ENCODE measurements at places on chromosomes 3 and 15.

DNA sequence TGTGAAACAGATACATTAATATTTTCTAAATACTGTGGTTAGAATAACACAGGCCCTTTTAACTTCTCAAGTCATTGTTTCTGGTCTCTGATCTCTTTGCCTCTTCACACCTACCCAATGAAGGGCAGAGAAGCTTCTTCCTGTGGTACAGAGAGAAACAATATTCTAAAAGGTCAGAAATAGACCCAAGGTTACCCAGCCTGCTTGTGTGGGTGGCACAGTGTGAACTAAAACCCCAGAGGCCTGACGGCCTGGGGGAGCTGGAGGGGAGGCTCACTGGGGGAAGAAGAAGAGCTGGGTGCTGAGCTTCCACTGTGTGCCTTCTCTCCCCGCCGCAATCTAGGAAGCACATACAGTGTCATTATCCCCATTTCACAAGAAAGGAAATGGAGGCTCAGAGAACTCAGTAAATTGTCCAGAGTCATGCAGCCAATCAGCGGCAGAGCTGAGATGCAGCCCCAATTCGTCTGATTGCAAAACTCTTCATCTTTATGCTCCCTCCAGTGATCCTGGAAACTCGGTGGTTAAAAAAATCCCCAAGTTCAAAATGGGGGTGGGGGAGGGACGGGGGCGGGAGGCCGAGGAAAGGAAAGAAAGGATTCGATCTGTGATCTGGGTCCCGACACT is 64.1 kb upstream of the HEG1 start:
- no peak for DNase-seq

GRCh38 chr3:13517253-13517977 is 31.5 kb upstream of the FBLN2 start:
- no peak for DNase-seq

DNA sequence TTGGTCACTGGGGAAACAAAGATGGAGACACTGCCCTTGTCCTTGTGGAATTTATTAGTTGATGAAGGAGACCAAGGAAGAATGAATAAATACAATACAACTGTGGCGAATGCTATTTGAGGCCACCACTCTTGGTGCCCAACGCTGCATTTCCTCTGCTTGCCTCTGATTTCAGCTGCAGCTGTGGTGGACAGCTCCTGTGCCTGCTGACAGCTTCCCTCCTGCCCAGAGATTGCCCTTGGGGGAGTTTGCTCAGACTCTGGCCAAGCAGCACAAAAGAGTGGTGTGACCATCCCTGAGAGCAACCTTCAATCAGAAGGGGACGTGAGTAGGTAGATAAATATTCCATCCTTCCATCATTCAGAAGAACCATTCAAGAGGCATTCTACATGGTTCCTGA is 64.6 kb upstream of the FHIT start:
- no peak for DNase-seq

GRCh38 chr3:30248423-30248822 is 358.0 kb upstream of the TGFBR2 start:
- DNase-seq = no peak

Measured in NCI-H1417 treated with DMSO at 0.1 percent for 48 hours (cell line).